ENCODE measurements at places on chromosomes 4 and X.

- no peak for ATAC-seq
Measured at GRCh38 chr4:8582436-8582835, 2.2 kb downstream of the GPR78 start.

GRCh38 chr4:183099537-183100297 is 660 bp downstream of the WWC2 start:
- no peak for ATAC-seq

- no peak for ATAC-seq
Measured at GRCh38 chr4:22192084-22192511, 243.5 kb upstream of the KCNIP4 start.

GRCh38 chr4:39987485-39987884 is 9.8 kb upstream of the PDS5A start:
- ATAC-seq, result no peak

- ATAC-seq, result no peak
Measured at GRCh38 chr4:10305816-10306215, 151.4 kb downstream of the ZNF518B start.

GRCh38 chrX:119880552-119881437 is 9.2 kb downstream of the NDUFA1 start:
- peak; percentile 79 for ATAC-seq

GRCh38 chr4:123676071-123676889 is 279.7 kb downstream of the SPRY1 start:
- no peak for ATAC-seq

DNA sequence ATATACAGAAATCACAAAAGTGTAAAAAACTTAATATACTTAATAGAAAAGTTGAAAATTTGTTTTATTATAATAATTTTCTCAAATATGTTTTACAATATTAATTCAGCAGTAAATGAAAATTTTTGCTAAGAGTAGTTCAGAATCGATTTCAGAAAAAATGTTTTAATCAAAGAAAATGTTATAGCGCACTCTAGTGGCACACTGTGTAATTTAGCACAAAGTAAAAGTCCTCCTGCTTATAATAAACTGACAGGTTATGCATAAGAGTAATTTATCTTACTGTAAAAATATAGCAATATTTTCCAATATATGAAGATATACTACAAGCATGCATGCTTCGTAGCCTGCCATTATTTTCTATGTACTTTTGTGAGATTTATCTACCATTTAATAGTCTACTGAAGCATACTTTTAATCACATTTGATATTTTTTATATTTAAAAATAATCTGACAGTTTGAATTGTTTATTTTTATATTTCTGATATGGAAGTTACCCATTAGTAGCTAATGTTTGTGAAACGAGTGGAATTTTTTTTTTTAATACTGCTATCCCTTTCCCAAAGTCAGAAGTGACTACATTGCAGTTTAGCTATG is 217.9 kb upstream of the KLHL4 start:
- no peak for ATAC-seq

- no peak for ATAC-seq
Measured at GRCh38 chrX:63327788-63328187, 23.3 kb downstream of the SPIN4 start.

DNA sequence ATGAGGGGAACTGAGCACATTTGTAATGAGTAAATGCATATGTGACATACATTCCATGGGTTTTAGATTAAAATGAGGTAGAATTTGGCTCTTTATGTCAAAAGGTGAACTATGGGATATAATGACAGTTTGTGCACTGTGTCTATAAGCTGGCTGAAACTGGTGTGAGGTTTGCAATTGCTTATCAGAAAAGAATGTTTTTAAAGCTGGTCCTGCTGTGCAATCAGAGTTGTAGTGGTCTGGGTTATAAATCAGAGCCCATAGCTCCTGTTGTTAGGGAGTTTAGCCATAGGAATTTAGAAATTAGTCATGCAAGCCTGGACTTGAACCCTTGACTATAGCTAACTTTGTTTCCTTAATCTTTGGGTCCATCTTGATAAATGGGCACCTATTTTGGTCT is 23.1 kb upstream of the GATB start:
- no peak for ATAC-seq

GRCh38 chr4:3615386-3616286 is 83.4 kb upstream of the LRPAP1 start:
- no peak for ATAC-seq

GRCh38 chr4:19193274-19193981 is 1058.3 kb upstream of the SLIT2 start:
- ATAC-seq, result no peak

DNA sequence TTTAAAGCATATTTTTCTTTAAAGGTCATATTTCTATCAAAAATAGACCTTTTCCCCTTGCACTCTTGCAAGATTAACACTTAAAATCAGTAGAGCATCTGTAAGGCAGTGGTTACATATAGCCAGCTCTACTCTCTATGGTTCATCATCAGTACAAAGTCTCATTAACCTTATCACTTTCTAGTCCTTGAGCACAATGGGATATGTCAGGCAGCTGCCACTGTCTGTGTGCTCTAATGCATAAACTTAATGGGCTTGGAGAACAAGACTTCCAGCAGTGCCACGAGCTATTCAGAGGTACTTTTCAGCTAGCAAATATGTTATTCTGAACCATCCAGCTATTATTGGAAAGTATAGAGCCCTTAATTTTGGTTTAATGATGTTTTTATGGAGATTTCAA is 393.7 kb downstream of the GASK1B start:
- no peak for ATAC-seq

- no peak for ATAC-seq
Measured at GRCh38 chr4:24690436-24690835, 104.9 kb upstream of the SOD3 start.

DNA sequence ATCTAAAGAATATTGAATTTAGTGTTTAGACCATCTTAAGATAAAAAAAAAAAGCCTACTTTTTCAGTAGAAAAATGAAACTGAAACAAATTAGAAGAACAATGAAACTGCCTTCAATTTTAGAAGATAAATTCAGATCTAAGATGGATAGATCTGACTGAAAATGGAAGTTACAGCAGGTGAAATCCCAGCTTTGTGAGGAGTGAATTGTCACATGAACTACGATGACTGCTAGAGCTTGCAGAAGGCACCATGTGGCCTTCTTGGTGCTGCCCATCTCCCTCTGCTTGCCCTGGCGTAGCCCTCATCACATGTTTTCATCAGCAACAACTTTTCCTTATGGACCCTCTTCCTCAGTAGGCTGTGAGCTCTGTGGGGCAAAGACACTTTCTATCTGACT is 51.4 kb upstream of the EMCN start:
- peak; percentile 48 for ATAC-seq

- no peak for ATAC-seq
Measured at GRCh38 chr4:152992466-152992865, 56.3 kb downstream of the FHDC1 start.

GRCh38 chr4:162509333-162509732 is 345.5 kb upstream of the FSTL5 start:
- no peak for ATAC-seq

- no peak for ATAC-seq
Measured at GRCh38 chr4:154124539-154125255, 335.8 kb upstream of the SFRP2 start.

GRCh38 chr4:185222598-185222997 is 13.2 kb downstream of the SNX25 start:
- ATAC-seq, result no peak

DNA sequence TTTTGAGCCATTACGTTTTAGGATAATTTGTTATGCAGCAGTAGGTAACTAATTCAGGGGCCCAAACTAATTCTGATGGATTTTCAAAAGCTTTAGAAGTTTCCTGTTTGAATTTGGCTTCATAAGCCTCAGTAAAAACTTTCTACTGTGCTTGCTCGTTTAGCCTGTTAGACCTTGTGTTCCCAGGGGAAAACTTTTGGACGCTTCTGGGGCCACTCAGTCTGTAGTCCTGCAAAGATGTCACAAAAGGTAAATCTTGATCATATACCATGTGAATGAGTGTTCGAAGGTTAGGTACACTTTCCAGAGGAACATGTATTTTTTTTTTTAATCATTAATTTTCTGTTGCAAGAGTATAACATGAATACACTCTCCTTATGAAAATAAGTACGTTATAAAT is 70.7 kb downstream of the SUPT20HL2 start:
- no peak for ATAC-seq

DNA sequence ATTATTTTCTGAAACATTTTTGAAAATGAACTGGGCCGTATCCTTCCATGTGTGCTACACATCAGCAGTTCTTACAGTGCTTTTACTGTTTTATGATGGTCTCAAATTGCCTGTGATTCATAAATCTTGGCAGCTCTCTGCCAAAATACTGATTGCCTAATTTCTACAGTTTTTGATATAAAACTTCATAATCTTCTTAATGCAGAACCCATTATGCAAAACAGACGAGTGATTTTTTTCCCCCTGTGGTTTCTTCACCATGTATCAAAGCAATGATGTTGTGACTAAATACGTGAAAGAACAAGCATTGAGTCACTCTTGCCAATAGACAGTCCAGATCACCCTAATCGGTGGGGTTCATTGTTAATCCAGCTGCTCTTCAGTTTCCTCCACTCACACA is 156.4 kb upstream of the WDR1 start:
- peak; percentile 51 for ATAC-seq

- no peak for ATAC-seq
Measured at GRCh38 chr4:4981427-4981826, 37.8 kb downstream of the CYTL1 start.

DNA sequence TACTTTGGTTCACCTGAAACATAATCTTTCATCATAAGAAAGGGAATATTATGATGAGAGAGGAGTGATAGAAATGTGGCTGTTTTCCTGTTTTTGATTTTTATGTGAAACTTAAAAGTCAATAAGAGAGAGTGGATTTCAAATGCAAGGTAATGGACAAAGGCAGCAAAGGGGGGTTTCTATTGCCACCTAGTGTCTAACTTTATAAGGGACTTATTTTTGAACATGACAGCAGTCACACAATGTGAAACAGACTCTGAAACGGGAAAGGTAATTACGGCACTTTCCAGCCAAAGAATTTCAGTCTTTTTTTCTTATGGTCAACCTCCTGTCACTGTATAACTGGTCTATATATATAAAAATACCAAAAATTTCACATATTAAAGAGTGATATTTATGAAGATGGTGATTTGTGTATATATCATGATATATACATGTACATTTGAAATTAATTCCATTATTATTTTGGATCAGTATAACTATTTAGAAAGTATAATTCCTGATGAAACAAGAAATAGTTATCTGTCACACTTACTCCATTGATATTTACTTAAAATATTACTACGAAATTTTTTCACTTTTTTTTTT is 127.1 kb downstream of the FBXO8 start:
- ATAC-seq, result no peak

GRCh38 chrX:18891548-18891945 is 92.4 kb downstream of the PHKA2 start:
- no peak for ATAC-seq

- ATAC-seq, result no peak
Measured at GRCh38 chrX:149937871-149938426, 342 bp downstream of the EOLA2 start.

GRCh38 chr4:24515698-24516097 is 68.7 kb downstream of the DHX15 start:
- no peak for ATAC-seq

DNA sequence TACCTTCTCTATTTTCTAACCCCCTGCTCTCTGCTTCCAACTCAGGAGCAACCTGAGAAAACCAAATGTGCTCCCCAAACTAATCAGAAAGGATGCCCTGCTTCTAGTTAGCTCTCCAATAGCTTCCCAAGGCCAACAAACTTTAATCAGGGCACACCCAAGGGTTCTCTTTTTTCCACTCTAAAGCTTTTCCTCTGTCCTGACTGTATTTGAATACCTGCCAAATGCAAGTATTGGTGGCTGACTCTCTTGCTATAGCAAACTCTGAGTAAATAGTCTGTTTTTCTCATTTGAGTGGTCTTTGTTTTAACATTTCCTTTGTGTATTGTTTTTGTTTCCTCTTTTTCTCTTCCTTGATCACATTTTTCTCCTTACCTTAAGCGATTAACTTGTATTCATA is 52.5 kb downstream of the GBA3 start:
- ATAC-seq, result no peak

DNA sequence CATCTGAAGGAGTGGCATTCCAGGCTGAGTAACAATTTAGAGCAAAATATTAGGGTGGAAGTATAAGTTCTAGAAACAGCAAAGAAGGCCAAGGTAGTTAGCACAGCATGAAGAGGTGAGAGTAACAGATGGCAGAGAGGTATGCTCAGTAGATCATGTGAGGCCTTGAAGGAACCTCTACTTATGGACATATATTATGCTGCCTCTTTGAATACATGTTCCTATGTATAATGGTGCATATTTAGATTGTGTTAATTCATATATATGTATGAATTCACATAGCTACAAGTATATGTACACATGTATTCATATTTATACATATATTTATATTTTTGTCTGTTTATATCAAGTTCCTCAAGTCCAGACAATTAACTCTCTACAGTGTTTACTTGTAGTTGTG is 355.2 kb downstream of the KCTD8 start:
- no peak for ATAC-seq

GRCh38 chr4:85580489-85580888 is 105.5 kb downstream of the ARHGAP24 start:
- no peak for ATAC-seq

- no peak for ATAC-seq
Measured at GRCh38 chr4:40262861-40263260, 66.0 kb downstream of the RHOH start.

GRCh38 chr4:141058591-141059512 is 74.4 kb downstream of the RNF150 start:
- ATAC-seq, result no peak

DNA sequence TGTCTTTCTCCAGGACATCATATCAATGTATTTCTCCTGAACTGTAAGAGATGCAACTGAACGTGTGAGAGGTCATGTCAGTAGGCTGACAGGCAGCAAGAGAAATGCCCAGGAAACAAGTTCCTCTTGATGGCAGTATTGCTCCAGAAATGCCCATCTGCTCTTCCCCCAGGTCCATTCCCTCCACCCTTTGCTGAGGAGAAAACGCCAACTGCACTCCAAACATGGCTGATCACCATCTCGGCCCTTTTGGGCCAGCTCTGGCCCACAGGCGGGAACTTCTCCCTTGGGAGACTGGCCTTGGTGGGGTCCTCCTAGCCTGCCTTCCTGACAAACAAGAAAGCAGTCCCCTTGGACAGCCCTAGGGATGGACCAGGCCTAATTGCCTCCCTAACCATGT is 276.5 kb upstream of the AGTR2 start:
- no peak for ATAC-seq

- no peak for ATAC-seq
Measured at GRCh38 chr4:164320847-164321246, 433.1 kb upstream of the SMIM31 start.

DNA sequence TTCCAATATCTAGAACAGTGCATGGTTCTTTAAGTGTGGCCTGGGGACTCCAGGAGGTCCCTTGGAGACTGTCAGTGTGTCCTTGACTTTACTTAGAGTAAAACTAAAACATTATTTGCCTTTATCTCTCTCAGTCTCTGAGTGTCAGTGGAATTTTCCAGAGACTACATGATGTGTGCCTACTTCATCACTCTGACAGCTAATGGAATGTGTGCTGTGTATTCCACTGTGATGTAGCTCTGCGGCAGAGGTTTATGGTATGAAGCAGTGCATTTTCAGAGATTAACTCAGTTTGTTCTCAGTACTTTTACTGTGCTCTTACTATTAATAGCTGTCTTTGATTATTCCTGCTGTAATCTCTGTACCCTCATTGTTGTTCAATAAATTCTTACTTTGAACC is 85.6 kb downstream of the MANBA start:
- no peak for ATAC-seq

Measured in activated CD4-positive, CD25-positive, alpha-beta regulatory T cell treated with anti-CD3 and anti-CD28 coated beads, Interleukin-2, amount 50 U/mL, for 24 hours (primary cell).